GM19239 (cell line): ENCODE measurements at places on chromosomes 1 and 21.
A peak's percentile ranks its signal among the peaks of the same experiment; 100 is the strongest.

GRCh38 chr1:35577071-35577998 lies 4.2 kb downstream of the TFAP2E start:
- peak; percentile 93 for DNase-seq

DNA sequence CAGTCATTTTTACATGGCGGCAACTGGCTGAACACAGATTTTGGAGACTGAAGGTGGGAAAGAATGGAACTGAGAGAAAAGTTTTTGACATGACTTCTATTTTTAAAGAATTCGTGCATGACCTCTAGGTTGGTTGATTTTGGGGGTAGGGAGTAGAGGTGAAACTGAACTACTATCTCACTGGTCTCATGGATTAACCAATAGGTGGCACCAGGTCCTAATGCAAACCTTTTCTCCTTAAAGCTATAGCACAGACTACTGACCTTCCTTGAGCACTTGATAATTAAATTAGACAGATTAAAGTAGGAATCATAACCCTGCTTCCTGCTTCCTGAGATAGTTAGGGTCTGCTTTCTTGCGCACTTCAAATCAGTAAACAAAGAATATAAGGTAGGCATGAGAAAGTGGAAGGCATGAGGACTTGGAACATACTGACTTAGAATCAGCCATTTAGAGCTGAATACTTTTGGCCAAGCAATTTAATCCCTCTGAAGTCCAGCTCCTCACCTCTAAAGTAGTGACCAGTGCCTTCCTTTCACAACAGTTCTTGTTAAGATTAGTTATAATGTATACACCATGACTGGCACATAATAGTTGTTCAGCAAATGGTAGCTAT lies 206.0 kb downstream of the CENPF start:
- DNase-seq = no peak

DNA sequence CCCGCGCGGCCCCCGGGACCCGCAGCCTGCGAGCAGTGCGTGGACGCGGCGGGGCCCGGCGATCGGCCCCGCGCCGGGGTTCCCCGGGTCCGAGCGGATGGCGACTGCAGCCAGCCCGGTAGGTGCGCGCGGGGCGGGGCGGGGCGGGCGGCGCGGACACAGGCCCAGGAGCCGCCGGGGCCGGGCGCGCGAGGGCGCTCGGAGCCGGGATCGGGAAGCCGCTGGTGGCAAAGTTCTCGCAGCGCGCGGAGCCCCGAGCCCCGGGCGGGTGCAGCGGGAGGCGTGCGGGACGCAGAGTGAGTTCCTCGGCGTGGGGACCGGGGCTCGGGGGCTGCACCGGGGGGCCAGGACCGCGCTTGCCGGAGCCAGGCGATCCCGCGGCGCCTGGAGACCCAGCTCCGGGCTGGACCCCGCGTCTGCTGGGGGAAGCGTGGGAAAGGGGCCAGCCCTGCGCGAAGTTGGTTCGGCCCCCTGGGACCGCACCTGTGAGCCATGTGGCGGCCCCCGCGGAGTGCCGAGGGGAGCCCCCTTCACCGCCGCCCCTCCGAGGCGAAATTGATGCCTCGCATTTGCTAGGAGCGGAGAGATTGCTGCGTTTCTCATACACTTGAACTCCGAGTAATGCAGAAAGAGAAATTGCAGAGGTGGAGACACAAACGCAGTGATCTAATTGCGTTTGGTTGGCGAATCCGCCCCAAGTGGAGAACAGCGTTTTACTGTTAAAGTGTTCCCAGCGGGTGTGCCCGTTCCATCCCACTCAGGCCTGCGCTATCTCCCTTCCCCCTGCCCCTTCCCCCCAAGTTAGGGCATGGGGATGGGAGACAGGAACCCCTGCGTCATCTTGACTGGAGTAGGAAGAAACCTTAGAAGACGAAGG lies 228.9 kb upstream of the TMEM51 start:
- peak; percentile 28 for DNase-seq

GRCh38 chr1:195597891-195598290 lies 1010.3 kb downstream of the KCNT2 start:
- no peak for DNase-seq

GRCh38 chr1:3004285-3005205 lies 16.7 kb upstream of the ACTRT2 start:
- no peak for DNase-seq

DNA sequence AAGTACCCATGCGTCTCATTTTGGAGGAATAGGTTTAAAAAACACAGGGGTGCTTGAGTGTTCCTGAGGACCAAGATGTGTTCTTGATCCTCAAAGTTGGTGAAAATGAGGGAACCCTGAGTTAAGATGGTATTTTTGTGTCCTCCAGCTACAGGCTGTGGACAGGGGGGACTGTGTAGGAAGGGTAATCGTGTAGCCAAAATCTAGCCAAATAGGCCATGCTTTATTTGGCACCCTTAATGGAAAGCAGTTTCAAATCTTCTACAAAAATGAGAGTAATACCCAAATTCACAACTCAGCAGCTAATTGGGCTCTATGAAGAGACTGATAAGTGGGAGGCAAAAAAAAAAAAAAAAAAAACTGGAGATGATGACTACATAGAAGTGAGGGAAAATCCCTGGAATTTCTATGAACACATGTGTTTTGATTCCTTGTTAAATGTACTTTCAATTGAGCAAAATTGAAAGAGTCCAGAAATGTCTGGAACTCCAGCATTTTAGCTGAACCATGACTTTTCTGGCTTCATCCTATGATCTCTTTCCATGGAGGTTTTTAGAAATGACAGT lies 470 bp downstream of the HSD11B1 start:
- no peak for DNase-seq

DNA sequence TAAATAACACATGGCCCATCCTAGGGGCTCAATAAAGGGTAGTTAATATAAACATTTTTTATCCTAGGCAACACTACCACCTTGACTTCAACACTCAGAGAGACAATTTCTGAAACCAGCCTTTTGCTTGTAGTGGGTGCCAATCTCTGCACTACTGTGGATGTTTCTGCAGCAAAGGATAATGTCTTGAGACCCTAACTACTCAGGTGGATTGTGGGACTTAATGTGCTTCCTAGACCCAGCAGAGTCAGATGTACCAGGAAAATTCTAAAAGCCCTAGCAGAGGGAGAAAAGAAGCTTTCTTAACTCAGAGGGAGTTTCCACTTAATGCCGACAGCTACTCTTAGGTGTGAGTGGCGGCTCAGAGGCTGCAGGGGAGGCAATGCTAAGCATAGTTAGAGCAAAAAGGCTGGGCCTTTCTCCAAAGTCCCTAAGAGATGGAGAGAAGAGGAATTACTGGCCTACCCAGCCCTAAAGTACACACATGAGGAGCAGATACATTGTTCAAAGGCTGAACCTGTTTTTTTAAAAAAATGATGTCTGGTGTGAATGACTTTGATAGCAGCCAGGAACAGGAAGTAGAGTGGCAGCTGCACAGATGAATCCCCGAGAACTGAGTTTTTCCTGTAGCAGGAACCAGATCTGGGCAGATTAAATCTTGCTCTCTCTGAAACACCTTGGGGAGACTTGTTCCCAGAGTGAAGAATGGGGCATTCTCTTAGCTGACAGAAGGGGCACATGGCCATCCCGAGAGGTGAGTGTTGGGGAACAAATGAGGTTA lies 33.5 kb upstream of the ABCD3 start:
- DNase-seq = no peak

DNA sequence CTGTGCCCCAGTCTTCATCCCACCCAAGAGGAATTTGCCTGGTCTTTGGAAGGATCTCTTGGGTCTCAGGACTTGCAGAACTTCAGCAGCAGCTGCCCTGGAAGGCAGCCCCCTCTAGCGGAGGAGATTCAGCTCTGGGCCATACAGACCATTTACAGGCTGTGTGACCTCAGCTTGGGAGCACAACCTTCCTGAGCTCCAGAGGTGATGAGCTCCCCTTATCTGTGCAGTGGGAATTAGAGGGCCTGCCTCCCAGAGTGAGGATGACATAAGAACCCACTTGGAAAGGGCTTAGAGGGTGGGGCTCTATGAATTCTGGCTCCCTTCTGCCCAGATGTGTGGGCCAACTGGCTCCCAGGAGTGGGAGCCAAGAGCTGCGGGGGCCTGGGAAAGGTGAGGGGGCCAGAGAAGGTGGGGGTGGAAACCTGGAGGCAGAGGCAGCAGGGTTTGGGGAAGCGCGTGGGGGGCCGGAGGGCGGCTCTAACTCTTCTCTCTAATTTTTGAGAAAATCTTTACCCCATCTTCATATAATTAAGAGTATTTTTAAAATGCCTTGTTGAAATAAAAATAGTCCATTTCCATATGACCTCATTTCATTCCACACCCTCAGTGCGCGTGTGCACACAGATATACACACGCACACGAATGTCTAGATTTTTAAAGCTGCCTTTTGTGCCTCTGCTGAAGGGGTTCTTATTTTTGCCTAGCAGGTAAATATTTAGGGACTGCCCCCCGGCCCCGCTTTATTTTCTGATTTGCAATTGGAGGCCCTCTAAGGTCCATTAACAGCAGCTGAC lies 21.5 kb downstream of the EPHB2 start:
- no peak for DNase-seq

DNA sequence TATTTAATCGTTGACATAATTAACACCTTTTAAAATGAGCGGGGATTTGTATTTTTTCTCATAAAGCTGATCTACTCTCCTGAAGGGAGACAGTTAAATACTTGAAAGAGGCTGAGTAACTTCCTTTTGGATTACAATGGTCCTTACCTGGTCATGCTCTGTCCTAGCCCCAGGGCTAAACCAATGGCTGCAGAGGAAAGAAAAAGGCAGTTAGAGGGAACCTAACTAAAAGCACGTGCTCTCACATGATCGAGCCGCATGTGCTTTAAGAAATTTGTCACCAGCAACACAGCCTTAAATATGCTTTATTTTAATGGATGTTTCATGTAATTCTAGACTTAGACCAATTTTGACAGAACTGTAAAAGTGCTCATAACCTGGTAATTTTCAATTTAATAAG lies 132.7 kb downstream of the GPATCH2 start:
- no peak for DNase-seq

GRCh38 chr1:91555821-91556531 lies 55.3 kb downstream of the CDC7 start:
- no peak for DNase-seq

DNA sequence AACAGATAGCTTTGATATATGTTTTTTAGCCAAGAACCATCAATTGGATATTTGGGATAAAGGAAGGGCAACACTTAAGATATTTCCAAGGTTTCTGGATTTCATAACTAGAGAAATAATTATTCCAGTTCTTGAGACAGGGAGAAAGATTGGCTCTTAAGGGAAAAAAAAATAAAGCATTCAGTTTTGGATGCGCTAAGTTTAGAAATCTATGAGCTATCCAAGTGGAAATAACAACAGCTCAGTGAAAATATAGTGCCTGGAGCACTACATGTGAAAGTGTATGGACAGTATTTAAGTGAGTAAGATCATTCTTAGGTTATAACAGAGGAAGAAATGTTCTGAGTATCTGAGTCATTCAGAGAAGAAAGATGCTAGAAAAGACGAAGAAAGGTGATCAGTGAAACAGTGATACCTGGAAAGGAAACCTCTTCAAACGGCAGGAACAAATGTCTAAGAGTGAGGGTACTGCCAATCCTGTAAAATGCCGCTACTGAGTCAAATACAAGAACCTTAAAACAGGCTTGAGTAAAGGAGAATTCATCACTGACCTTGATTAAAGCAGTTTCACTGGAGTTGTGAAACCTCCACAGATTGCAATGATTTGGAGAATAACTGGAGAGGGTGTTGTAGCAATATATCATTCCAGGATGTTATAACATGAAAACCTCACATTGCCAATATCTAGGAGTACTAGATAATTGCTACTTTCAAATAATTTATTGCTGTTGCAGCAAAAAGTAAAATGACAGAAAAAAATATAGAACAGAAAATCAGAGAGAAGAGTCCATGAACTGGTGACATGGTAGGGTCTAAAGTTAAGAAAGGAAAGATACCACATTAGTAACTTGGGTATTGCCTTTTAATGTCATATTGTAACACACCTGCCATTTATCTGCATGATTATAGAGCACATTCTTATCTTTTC lies 482.1 kb upstream of the RGS18 start:
- no peak for DNase-seq

DNA sequence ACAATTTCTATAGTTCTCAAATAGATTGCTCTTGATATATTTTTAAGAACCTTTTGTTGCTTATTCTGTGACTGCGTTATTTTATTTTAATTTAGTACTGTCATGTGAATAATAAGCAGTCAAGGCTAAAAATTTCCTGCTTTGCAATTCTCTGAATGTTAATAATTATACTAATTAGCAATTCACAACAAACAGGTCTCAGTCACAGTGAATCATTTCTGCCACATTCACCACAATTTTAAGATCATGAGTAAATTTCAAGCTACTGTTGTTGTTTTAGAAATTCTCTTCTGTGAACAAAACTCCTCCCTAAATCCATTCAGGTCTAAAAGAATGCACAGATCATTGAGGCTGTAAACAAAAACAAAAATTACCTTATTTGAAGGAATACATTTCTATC lies 339.6 kb upstream of the DPYD start:
- DNase-seq = no peak

DNA sequence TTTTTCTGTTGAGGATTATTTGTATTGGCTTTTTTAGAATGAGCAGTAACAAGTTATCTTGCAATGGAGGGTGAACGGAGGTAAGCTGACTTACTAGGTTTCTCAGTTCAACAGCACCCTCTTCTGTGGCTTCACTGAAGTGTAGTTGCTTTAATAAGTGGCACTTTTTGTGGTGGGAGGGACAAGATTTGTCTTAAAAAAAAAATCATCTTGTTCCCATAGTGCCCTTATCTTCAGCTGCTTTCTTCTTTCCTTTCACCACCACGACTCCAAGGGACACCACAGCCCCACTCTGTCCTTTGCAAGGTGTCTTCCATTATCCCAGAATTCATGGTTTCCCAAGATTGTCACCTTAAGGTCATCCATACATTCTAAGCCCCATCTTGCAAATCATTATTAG lies 92.9 kb downstream of the PIGK start:
- DNase-seq = peak; percentile 5

DNA sequence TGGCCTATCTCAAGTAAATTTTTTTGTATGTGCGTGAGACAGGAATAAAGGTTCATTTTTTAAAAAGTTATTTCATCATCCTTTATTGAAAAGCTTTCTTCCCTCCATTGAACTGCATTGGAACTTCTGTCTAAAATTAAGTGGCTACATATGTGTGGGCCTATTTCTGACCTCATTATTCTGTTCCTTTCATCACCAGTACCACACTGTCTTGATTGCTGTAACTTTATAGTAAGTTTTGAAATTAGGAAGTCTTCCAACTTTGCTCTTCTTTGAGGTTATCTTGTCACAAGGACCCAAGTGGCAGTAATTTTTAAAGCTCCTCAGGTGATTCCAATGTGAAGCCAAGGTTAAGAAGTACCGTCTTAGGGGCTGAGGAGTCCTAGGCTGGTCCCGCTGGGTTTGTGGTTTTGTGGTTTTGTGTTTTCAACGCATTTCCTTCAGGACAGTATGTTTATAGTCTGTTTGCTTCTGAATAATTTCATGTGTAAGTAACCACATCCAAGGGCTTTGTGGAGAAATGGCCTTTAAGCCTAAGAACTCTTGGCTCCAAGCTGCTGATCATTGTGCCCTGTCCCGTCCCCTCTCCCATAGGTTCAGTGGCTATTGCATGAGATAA lies 12.4 kb upstream of the SCAF4 start:
- DNase-seq = no peak

- DNase-seq = no peak
These were observed 544 bp downstream of the PPM1J start for GRCh38 chr1:112714313-112715263.
